ENCODE measurements at places on chromosomes 11 and 22. TPM values are rescaled to one million over a fixed set of nuclear protein-coding genes. Genes with fewer than 3 reads are reported as not detected.

GRCh38 chr11:47204637-47204989, 10.2 kb upstream of the DDB2 start:
- no peaks in the 10 kb centered on the region for H3K27me3 ChIP-seq
- H3K4me3 ChIP-seq = no peak overlapping the region
- H3K36me3 ChIP-seq = no peaks in the 10 kb centered on the region
- no peak overlapping the region for H3K27ac ChIP-seq
- H3K4me1 ChIP-seq = no peaks in the 10 kb centered on the region
- DNase-seq = no peak

The RIMBP3C gene
- total RNA-seq = 0.47 TPM

The OR52I1 gene
- not detected for total RNA-seq

DNA sequence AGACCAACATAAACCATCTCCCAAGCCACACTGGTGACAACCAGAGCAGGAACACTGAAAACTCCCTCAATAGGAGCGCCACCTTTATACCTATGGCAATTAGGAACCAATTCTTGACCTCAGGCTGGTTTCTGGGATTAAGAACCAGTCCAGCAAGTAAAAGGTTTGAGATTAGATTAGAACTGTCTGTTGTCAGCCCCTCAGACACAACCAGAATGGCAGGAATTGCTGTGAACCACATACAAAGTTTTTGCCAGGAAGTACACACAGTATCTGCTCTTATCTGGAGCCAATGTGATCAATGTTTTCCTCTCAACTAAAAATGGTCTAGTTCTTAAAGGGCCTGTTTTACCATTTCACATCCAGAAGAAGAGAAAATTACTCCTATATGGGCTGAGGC, 55.2 kb downstream of the RBFOX2 start:
- peaks cover 60% of the 10 kb centered on the region for H3K4me1 ChIP-seq
- no peak overlapping the region for H3K4me3 ChIP-seq
- H3K36me3 ChIP-seq = no peaks in the 10 kb centered on the region

- DNase-seq = no peak
- no peaks in the 10 kb centered on the region for H3K36me3 ChIP-seq
- H3K27ac ChIP-seq = no peak overlapping the region
- no peaks in the 10 kb centered on the region for H3K27me3 ChIP-seq
Measured at GRCh38 chr11:41533761-41534160, 74.3 kb upstream of the LRRC4C start.

The SELENOH gene
- total RNA-seq = 118 TPM

DNA sequence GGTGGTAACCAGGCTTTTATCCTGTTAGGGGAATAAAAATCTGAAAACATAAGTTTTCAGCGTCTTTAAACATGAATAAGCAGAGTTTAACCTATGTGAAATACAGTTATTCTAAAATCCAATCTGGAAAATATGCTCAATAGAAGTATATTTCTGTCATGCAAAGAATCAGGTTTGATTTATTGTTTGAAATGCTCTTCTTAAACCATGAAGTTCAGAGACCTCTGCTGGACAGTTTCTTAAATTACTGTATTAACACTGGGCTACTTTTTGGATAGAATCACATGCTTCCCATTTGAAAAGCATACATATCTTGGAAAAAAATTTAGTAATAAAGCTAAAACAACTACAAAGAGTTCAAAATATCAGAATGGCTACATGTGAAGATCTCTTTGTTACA, 25.4 kb downstream of the APIP start:
- H3K4me1 ChIP-seq = no peaks in the 10 kb centered on the region
- H3K4me3 ChIP-seq = no peak overlapping the region
- no peak overlapping the region for H3K27ac ChIP-seq
- no peaks in the 10 kb centered on the region for H3K27me3 ChIP-seq
- DNase-seq = no peak

The SAA1 gene
- total RNA-seq = 36.7 TPM

GRCh38 chr11:2472428-2473186, 27.8 kb downstream of the KCNQ1 start:
- no peak overlapping the region for H3K4me3 ChIP-seq
- H3K36me3 ChIP-seq = no peaks in the 10 kb centered on the region
- no peak overlapping the region for H3K27ac ChIP-seq
- no peak for DNase-seq
- no peaks in the 10 kb centered on the region for H3K27me3 ChIP-seq

- H3K27ac ChIP-seq = no peak overlapping the region
- no peak overlapping the region for H3K4me3 ChIP-seq
- H3K36me3 ChIP-seq = peaks cover 96% of the 10 kb centered on the region
- H3K4me1 ChIP-seq = no peaks in the 10 kb centered on the region
Measured at GRCh38 chr11:93756748-93757147, 15.3 kb downstream of the C11orf54 start.

GRCh38 chr11:66415423-66415822, 5.4 kb upstream of the NPAS4 start:
- peaks cover 3% of the 10 kb centered on the region for H3K4me1 ChIP-seq
- no peak overlapping the region for H3K4me3 ChIP-seq
- no peaks in the 10 kb centered on the region for H3K36me3 ChIP-seq

DNA sequence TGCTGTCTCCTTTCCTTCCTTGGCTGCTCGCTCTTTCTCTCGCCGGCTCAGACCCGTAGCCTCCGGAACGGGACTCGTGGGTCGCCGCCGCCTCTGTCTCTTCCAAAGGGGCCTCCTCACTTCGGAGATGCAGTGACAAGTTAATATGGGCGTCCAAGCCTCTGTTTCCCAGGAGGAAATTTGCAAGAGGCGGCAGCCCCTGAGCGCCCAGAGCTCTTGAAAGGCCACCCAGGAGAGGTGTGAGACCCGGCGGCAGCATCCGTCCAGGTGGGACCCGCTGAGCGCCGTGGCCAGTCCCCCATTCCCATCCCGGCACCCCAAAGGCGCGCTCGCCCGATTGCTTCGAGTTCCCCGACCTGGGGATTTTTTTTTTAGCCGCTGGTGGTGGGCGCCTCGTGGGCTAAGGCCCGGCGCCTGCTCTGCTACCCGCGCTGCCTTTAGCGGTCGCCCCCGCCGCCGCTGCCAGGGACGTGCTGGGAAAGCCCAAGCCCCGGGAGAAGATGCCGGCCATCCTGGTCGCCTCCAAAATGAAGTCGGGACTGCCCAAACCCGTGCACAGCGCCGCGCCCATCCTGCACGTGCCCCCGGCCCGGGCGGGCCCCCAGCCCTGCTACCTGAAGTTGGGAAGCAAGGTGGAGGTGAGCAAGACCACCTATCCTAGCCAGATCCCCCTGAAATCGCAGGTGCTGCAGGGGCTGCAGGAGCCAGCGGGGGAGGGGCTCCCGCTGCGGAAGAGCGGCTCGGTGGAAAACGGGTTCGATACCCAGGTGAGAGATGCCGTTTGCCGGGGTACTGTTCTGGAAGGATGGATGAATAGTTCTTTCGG, 772 bp downstream of the NAV2 start:
- peak overlapping the region; percentile 92 for H3K27ac ChIP-seq
- H3K27me3 ChIP-seq = peaks cover 19% of the 10 kb centered on the region

DNA sequence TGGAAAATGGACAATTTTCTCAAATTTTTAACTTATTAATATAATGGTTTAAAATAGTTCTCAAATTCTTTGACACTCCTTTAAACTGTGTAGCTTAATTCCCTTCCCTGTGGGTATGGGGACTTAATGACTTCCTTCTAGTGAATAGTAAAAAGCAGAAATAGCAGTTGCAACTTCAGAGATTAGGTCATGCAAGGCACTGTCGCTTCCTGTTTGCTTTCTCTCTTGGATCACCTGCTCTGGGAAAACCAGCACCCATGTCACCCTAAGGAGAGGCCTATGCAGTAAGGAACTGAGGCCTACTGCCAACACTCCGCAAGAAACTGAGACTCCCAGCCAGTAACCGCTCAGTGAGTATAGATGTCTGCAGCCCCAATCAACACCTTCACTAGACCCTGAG, 5.5 kb upstream of the PANX3 start:
- DNase-seq = no peak
- H3K36me3 ChIP-seq = no peaks in the 10 kb centered on the region
- H3K27me3 ChIP-seq = no peaks in the 10 kb centered on the region
- H3K4me3 ChIP-seq = no peak overlapping the region

DNA sequence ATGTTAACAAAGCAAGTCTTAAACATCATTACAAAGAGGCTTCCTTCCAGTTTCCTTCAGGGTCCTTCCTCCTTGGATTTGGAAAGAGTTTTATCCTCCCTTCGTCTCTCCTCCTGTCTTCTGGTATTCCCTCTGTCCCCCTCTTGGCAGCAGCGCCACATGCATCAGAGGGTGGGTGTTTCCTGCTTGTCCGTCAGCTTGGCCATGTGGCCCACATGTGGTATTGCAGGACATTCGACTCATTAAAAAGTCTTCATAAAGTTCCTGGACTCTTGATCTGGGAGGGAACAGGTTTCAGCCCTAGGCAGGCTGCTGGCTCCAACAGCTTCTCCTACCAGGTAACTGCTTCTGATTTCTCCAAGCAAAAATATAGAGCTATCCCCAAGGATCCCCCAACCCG, 189.8 kb downstream of the CSNK2A3 start:
- DNase-seq = no peak
- no peaks in the 10 kb centered on the region for H3K4me1 ChIP-seq
- H3K27ac ChIP-seq = no peak overlapping the region

DNA sequence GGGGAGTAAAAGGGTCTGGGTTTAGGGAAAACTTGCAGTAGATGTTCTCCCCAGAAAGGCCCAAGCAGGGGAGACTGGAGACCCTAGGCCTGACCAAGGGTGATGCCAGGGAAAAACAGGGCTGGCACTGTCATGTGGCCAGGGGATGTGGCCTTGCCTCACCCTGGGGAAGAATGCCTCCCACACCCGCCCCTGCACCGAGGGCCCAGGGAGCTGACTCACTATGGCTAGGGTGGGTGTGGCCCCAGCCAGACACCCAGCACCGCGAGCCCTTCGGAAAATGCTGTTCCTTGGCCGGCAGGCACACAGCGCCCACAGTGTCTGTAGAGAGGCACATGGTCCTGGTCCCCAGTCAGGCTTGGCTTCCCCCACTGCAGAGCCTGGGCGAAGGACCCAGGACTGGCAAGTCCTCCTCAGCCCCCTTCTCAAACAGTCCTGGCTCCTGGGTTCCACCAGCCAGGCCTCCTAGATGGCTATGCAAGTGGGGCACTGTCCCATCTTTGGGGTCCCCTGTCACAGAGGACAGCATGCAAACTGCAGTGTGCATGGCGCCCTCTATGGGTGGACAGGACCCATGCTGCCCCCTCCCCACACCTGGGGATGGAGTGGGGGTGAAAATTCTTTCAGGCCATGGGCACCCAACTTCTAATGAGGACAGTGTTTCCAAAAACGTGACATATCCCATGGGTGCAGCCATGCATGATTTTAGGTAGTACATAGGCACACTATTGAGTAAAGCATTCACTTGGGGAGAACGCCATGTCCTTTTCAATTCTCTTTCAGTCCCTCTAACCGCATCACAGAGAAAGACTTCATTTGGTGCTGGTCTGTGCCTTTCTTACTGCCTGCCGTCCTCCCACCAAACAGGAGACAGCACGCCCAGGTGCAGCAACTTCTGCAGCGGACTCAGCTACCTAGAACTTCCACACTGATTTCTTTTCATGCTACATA, 15.2 kb downstream of the TMPRSS5 start:
- no peaks in the 10 kb centered on the region for H3K4me1 ChIP-seq
- H3K27ac ChIP-seq = no peak overlapping the region
- H3K4me3 ChIP-seq = no peak overlapping the region
- peak; percentile 68 for DNase-seq

The SLC36A4 gene
- 17.8 TPM for total RNA-seq

DNA sequence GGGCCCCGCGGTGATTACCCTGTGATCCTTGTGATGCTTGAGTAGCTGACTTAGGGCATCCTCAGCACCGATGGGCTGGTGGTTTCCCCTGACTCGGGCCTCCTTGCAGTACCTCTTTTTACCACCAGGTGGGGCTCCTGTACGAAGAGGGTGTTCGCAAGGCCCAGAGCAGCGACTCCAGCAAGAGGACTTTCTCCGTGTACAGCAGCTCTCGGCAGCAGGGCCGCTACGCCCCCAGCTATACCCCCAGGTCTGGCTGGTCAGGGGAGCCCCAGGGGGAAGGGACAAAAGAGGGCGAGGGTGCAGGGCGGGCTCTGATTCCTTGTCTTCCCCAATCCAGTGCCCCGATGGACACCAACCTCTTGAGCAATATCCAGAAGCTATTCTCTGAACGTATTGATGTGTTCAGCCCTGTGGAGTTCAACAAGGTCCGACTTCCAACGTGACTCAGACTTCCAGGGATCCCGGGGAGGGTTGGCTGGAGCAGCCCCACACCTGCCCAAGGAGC, 1.3 kb upstream of the TM7SF2 start:
- H3K36me3 ChIP-seq = peaks cover 36% of the 10 kb centered on the region
- DNase-seq = peak; percentile 89

DNA sequence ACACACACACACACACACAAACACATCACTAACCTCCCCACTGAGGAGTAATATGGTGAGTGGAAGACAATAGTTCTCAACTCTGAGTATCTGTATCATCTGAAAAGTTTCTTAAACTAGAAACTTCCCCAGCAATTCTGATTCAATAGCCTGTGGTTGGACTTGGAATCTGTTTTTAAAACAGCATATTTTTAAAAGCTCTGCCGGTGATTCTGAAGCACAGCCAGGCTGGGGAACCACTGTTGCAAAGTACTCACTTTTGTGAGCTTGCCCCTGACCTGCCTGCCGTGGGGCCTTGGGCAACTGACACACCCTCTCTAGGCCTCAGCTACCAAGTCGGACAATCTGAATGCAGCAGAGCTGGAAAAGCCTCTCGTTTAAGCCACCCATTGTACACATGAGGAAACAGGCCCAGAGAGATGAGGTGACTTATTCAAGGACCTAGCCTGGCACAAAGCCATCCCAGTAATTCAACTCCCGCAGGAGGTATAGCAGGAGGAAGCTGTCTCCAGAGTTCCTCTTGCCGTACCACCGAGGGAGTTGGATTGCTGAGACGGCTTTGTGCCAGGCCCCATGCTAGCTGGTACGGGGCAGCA, 8.9 kb downstream of the SLC15A3 start:
- no peaks in the 10 kb centered on the region for H3K27me3 ChIP-seq
- peaks cover 22% of the 10 kb centered on the region for H3K4me1 ChIP-seq
- H3K36me3 ChIP-seq = peaks cover 90% of the 10 kb centered on the region
- H3K4me3 ChIP-seq = no peak overlapping the region

- H3K4me1 ChIP-seq = no peaks in the 10 kb centered on the region
- H3K27me3 ChIP-seq = no peaks in the 10 kb centered on the region
- H3K36me3 ChIP-seq = peaks cover 17% of the 10 kb centered on the region
- DNase-seq = no peak
- no peak overlapping the region for H3K4me3 ChIP-seq
Measured at GRCh38 chr22:47114813-47115517, 352.5 kb downstream of the TBC1D22A start.
